ENCODE measurements at places on chromosomes 16 and 17.

DNA sequence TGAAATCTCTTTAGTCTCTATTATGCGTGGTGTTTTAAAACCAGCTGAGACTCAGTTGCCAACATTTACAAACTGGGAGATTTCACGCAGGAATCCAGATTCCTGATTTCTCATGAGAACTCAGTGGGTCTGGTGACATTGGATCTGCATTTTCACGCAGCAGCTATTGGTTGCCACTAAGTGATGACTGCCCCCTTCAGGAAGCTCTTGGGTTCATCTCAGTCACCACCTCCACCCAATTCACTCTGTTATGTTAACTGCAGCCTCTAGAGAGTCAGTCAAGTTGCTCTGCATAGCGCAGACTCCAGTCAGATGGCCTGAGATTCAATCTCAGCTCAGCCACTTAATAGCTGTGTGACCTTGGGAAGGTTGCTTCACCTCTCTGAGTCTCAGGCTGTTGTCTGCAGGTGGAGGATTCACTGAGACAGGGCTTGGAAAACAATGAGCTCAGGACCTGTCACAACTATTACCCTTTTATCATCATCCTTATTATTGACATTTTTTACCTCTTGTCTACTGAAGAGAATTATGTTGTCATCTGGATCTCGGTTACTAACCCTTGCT is 6.4 kb downstream of the SHISA9 start:
- peak; percentile 4 for DNase-seq

GRCh38 chr16:3137267-3137666 is 2.4 kb downstream of the ZNF213 start:
- no peak for DNase-seq

- DNase-seq = no peak
These were observed 186.3 kb upstream of the NLRP1 start for GRCh38 chr17:5770441-5771270.

- DNase-seq = no peak
These were observed 62.3 kb downstream of the PHKB start for GRCh38 chr16:47523342-47524006.

GRCh38 chr17:80749611-80750010 is 205.0 kb downstream of the RPTOR start:
- no peak for DNase-seq

GRCh38 chr16:88963583-88963982 is 13.4 kb downstream of the CBFA2T3 start:
- peak; percentile 37 for DNase-seq

GRCh38 chr17:49930880-49931279 is 38.1 kb upstream of the DLX4 start:
- DNase-seq = no peak

DNA sequence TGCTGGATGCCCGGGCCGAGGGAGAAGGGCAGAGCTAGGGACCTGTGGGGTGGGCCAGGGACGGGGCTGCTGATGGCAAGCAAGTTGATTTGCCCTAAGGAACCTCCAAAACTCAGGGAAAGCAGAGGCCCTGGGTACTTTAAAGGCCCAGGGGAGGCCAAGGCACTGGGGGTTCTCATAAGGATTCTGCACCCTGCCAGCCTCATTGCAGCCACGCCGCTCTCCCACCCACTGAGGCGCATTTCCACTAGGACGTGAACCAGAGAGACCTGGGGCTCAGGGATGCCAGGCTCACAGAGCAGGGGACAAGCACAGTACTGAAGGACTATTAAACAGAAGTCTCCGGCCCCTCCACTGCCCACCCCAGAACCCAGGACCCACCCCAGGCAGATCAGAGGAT is 39.4 kb upstream of the RBFOX3 start:
- DNase-seq = no peak

GRCh38 chr17:915538-916201 is 63.9 kb downstream of the NXN start:
- DNase-seq = no peak

- no peak for DNase-seq
These were observed 75.8 kb upstream of the CNTNAP4 start for GRCh38 chr16:76201385-76201784.

DNA sequence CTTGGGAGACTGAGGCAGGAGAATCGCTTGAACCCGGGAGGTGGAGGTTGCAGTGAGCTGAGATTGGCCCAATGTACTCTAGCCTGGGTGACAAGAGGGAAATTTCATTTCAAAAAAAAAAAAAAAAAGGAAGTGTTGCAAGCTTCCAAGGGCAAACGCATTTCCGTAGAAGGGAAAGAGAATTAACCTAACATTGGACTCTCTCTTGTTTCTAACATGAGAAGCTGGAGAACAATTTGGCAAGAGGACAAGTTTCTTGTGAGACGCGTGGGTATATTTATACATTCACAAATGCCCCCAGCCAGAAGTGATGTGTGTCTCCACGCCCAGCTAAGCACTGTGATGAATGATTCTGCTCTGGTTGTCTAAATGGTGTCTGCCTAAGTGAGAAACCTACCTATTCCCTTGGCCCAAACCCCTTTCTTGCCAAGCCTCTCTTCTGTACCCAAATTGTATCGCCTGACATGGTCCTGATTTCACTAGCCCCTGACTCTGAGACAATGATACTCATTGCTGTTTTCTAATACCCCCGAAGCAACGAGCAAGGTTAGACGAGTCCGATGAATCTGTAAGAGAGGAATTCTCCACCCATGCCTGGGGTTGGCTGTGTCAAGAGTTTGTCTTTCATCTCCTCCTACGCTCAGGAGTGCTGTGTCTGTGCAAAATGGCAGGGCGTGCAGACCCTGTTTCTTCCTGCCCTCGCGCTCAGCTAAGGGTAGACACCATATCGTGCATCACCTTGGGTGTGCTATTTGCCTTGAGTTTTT is 14.2 kb upstream of the ST6GALNAC2 start:
- DNase-seq = no peak

DNA sequence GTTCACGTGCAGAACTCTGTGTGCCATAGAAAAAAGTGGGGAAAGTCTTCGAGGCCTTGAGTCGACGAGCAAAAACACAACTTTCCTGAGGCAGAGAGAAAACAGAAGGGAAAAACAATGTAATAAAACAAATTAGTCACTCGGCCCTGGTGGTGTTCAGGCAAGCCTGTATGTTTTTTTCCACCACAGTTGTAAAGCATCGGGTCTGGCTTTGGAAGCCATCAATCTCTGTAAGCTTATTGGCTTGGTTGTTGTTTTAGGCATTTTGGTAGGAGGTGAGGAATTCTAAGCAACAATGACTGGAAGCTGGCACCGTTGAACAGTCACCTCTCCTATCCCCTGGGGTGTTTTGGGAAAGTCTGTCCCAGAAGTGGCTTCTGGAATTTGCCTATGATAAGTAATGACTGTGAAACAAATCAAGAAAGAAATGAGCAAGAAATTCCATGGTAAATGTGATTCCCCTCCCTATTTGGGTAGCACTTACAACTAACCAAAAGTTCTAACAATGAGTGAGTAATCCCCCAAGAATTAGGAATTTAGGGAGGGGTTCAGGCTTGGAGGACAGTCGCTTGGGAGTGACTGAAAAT is 2.8 kb downstream of the CDH13 start:
- peak; percentile 86 for DNase-seq

GRCh38 chr16:11183035-11183812 is 72.8 kb downstream of the SOCS1 start:
- DNase-seq = no peak

DNA sequence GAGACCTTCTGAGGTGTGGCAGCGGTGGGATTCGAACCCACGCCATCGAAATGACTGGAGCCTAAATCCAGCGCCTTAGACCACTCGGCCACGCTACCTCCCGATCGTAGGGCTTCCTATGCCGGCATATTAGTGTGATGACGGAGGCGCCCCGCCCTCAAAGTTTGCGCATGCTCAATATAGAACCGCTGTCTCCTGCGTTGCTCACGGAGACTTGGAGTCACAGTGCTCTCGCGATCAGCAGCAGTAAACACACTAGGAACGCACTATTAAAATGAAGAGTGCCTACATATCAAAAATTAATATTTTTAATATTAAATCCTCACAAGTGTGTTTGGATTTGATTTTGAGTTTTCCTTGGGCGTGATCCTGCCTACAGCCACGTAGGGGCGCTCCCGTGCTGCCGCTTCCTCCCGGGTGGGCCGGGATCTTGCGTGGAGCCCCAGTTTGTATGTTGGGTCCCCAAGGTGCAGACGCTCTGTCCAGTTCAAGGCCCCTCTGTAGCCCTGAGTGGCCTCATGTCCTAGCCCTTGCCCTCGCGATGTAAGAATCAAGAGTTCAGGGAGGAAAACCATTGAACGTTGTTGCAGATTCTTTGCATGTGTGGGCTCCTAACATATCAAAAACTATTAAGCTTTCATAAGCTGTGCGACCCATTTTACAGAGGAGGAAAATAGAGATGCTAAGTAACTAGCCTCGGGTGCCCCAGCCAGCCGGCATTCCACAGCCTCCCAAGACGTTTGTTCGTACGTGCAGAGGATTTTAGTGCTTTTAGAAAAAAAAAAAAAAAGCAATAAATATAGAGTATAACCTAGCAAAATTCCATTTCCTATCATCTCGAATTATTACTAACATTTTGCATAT is 10.2 kb upstream of the EEF2K start:
- DNase-seq = peak; percentile 82

DNA sequence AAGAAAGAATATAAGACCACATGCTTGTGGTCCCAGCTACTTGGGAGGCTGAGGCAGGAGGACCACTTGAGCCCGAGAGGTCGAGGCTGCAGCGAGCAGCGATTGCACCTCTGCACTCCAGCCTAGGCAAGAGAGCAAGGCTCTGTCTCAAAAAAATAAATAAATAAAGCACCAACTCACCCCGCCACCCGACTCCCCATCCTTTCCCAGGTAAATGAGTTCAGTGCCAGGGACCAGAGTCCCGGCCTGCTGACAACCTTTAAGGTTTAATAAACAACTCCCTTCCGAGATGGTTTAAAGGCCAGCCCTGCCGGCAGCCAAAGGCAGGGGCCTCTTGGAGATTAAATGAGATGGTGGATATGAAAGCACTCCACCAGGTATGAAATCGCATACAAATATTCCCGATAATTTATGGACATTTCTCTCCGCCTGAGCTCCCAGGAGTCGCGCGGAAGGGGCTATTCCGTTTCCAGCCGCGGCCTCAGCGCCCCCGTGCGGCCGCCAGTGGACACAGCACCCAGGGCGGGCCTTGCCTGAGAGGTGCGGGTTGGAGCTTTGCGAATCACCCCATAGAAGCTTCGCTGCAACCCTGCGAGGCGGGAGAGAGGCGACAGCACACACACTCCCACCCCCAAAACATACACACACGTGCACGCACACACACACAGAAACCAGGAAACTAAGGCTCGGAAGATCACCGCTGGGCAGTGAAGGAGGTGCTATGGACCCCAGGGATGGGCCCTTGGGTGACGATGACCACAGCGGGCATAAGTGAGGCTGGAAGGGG is 4.0 kb upstream of the RPL38 start:
- DNase-seq = peak; percentile 71

DNA sequence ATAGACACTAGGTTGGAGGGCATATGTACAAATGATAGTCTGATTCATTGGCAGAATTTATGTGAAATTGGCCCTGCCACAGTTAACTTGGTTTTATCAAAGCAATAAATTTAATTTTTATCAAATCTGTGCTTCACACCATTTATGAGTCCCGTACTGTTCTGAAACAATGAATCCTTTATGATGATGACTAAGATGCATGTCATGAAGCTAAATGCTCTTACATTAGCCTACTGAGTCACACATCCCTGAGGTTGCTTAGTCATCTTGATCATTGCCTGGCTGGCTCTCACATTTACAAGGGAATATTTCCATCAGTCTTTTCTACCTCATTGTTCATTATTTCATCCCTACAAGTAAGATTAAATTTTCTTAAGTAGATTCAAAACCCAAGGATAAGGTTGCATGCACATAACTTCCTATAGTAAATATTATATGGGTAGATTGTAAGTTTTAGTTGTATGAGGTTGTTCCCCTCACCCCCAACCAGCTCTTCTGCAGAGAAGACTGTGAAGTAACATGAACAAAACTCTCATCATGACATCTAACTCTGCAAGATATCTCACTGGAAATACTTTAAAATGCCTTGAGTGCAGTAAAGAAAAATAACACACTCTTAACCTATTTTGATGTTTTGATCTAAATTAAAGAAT is 170.7 kb downstream of the CYB561 start:
- DNase-seq = peak; percentile 100

DNA sequence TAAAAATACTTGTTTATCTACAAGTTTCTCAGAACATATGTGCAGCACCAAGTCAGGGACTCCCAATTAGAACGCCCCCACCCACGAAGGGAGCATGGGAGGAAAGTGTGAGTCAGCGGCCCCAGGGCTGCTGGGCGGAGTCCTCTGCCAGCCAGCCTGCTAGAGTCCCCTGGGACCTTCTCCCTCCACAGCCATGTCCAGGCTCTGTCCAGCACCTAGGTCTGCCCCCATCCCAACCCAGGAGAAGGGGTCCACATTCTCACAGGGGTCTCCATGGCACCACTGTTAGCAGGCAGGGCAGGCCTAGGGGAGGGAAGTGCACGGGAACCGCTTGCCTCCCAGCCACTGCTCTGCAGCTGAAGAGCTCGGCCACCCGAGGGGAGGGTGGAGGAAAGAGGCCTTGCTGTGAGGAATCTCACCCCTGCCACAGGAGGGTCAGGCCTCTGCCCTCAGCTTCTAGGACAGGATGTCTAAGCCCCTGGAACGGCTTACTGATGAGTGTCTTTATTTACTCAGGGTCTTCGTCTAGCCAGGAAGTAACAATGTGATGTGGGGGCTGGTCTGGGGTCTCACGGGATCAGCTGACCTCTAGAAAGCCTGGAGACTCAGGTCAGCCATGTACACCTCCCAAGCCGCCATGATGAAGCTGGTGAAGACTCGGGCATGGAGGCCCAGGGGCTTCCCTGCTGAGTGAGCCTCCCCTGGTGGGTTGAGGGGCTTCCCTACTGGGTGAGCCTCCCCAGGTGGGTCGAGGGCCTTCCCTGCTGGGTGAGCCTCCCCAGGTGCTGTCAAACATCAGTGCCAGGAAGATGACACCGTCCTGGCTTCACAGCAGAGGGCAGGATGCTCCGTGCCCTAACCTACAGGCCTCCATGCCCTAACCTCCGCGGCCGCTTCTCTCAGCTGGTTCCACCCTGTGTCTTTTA is 190.3 kb downstream of the RBFOX3 start:
- DNase-seq = peak; percentile 9

GRCh38 chr17:60102632-60103096 is 23.9 kb upstream of the HEATR6 start:
- peak; percentile 84 for DNase-seq

GRCh38 chr17:74770498-74771318 is 5.4 kb downstream of the NAT9 start:
- DNase-seq = peak; percentile 46

- no peak for DNase-seq
These were observed 21.4 kb downstream of the TOM1L2 start for GRCh38 chr17:17950806-17951205.

- no peak for DNase-seq
These were observed 150.6 kb downstream of the RPTOR start for GRCh38 chr17:80694992-80695912.

DNA sequence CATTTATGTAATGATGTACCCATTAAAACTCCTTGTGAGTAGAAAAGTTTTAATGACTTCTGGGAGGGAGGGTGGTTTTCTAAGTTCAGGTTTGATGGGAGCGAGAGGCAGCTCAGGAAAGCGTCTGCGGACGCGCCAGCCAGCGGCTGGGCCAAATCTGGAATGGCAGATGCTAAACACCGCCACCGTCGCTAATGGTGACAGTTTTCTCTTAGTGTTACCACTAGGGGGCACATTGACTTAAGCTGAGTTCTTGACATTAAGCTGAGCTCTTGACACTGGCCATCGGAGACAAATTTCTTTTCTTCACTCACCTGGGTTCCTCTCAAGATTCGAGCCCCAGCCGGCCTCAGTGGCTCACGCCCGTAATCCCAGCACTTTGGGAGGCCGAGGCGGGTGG is 6.7 kb downstream of the TRPV1 start:
- DNase-seq = peak; percentile 55

- no peak for DNase-seq
These were observed 62.3 kb downstream of the TMEM100 start for GRCh38 chr17:55660178-55660886.
